ENCODE measurements at places on chromosomes 2 and 18. TPM values are rescaled to one million over a fixed set of nuclear protein-coding genes. Genes with fewer than 3 reads are reported as not detected.

The CRYBA2 gene
- total RNA-seq, result not detected

The GAREM2 gene
- 4.9 TPM for total RNA-seq

DNA sequence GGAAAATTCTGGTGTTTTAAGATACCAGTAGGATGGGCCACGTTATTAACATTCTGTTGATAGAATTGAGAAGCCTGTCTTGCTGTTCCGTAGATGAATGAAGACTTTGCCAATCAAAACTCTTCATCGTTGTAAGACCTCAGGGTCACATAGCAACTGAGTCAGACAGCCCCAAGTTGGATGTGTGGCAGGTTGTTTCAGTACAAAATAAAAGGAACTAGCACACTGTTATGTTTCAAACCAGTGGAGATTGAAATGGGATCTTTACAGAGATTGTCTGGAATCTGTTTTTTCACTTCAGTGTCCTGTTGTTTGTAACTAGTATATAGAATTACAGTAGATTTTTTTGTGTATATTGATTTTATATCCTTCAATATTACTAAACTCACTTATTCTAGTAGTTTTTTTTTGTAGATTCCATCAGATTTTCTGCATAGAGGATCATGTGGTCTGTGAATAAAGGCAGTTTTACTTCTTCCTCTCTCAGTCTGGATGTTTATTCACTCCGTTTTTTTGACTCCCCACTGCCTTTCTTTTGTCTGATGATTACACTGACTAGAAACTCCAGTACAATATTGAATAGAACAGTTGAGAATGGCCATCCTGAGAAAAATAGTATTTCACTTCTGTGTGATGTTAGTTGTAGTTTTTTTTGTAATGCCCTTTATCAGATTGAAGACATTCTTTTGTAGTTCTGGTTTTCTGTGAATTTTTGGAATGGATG, 22.7 kb downstream of the EPC2 start:
- no peak for DNase-seq

The CASP8 gene
- total RNA-seq, result 26.3 TPM

DNA sequence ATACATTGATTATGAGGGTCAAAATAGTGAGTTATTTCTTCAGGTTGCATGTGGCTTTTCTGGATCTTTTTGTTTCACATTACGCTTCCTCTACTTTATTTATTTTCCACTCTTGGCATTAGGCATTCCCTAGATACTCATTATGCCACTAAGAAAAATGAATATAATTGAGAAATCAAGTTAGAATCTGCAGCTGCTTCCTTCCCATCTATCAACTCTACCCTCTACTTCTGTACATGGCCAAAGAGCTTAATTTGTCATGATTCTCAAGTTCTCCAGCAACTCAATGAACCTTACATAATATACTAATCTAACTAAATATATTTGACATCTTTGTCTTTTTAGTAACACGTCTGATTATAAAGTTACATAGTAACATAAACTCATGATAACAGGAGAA, 598.1 kb upstream of the LRRTM4 start:
- DNase-seq, result no peak

The MLPH gene
- 222 TPM for total RNA-seq

DNA sequence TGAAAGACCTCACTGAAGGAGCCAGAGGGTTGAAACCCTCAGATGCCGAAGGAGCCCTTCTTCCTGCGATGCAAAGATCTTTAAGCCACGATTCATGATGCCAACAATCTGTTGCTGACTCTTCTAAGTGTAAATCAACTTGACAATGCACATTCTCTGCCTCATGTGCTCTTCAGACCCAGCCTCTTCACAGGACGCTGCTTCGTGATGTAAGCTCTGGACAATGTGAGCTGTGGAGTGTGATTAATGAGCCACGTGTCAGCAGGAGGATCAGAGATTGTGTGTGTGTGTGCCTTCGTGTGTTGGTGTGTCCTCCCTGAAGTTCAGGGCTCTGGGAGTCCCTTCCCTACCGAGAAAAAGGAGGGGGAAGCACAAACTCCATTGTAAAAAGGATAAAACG, 26.5 kb upstream of the TWIST2 start:
- no peak for DNase-seq

DNA sequence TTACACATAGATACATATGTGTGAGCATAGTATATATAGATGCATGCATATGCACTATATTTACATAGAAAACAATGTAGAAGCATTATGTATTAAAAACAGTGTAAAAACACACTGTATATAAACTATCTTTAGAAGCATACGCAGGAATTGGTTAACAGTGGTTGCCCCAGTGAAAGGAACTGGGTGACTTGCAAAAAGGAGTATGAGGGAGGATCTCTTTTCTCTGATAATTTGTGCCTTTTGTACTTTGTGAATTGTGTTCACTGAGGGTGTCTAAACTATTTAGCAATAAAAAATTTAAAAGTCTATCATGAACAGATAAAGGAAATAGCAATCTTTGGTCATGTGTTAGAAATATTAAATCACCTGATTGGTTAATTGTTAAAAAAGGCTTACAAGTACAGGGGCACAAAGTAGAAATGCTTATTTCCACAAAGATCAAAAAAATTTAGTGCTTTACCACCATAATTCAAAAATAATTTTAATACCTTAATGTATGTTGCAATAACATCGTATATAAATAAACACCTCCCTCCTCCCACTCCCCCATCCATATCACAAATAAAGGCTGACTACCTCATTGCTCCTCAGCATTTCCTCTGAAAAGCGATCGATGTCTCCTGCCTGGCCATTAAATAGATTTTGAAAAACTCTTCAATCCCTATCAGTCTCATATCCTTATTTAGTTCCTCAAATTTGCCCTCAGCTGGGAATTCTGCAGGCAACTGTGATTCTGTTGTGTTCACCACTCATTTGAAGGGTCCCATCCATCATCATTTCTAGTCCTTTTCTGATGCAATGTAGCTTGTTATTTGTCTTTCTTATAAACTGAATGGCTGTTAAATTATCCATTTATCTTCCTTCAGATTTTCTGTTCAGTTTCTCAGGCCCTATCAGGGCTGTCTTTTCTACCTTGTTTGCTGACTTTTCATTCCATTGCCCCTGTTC, 257.3 kb downstream of the AGPS start:
- no peak for DNase-seq

GRCh38 chr2:52974127-52974526, 793.5 kb upstream of the CHAC2 start:
- DNase-seq, result no peak

DNA sequence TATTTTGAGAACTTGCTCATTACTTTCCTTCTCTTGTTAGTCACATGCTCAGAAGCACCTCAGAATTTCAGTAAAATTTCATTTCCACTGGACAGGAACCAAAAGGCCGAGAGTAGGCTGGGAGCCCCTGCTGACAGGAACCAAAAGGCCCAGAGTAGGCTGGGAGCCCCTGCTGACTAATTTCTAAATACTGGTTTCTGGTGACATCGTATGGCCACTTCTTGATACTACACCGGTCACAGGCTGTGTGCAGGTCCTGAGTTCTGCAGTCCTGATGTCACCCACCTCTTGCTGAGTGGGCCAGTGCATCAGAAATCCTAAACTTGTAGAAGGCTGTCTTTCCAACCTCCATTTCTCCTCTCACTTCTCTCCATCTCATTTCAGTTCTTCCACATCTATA, 17.7 kb upstream of the EN1 start:
- no peak for DNase-seq

DNA sequence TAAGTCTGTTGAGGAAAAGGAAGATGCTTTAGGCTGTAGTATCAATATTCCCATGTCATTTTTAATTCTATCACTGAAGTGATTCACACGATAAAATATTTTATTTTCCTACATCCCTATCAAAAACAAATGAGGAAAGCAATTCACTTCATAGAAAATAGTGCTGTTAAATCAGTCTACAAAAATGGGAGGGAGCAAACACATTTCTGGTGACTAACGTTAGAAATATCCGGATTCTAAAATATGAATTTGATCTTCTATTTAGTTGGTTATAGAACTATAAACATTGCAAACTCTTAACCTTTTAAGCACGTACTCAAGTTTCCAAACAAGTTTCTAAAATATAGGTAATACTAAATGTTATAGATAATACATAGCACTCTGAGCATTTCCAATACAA, 20.8 kb downstream of the ATF2 start:
- no peak for DNase-seq

The UNC80 gene
- 14.5 TPM for total RNA-seq

GRCh38 chr2:159051133-159051532, 82.7 kb downstream of the TANC1 start:
- no peak for DNase-seq

The UGT1A8 gene
- total RNA-seq, result 26.4 TPM

- no peak for DNase-seq
Measured at GRCh38 chr2:116859708-116860107, 954.8 kb upstream of the DDX18 start.

The NOSTRIN gene
- total RNA-seq, result 36.1 TPM

The SERPINB11 gene
- not detected for total RNA-seq

- DNase-seq, result peak; percentile 43
Measured at GRCh38 chr18:56984731-56985130, 162.2 kb upstream of the BOD1L2 start.

The VAMP5 gene
- 48.8 TPM for total RNA-seq

The ZAP70 gene
- 12.6 TPM for total RNA-seq

DNA sequence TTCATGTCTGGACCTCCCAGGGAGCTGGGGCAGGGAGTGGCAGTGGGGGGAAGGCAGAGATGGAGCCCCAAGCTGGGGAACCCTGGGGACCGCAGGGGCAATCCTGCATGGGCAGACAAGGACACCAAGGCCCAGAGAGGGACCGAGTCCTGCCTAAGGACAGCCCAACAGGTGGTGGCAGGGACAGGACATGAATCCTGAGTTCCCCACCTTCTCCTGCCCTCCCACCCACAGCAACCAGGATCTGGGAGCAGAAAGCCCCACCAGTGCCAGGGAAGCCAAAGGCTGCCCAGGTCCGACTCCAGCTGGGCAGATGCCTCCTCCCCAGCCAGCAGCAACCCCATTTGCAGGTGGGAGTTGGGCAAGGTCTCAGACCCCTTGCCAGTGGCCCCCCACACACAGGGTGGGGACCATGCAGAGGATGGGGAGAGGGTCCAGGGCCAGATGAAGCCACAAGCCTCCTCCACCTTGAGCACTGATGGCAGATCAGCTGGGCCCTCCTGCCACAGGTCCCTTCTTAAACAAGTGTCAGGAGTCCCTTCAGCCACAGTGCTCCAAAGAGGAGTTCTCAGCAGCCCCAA, 6.3 kb downstream of the ADRA2B start:
- DNase-seq, result no peak

The IL36G gene
- not detected for total RNA-seq

DNA sequence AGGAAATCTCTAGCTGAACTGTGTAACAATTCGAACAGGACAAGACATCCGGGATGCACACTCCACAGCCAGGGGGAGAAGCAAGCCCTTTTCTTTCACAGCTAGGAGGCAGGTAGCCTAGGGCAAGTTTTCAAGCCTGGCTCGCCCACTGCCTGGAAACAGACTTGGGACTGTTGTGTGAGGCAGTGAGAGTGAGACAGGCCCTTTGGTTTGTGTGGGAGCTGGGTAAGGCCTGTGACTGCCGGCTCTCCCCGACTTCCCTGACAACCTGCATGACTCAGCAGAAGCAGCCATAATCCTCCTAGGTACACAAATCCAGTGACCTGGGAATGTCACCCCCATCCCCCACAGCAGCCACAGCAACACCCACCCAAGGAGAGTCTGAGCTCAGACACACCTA, 179.7 kb downstream of the WDPCP start:
- DNase-seq, result no peak

The HAUS1 gene
- total RNA-seq, result 14.4 TPM
